Jurkat, Clone E6-1 (cell line): ENCODE measurements at places on chromosomes 6 and 20.

- DNase-seq = no peak
These were observed 57.0 kb downstream of the TSPYL4 start for GRCh38 chr6:116196841-116197240.

- DNase-seq = no peak
These were observed 28.7 kb upstream of the RPS6KA2 start for GRCh38 chr6:166655713-166656229.

DNA sequence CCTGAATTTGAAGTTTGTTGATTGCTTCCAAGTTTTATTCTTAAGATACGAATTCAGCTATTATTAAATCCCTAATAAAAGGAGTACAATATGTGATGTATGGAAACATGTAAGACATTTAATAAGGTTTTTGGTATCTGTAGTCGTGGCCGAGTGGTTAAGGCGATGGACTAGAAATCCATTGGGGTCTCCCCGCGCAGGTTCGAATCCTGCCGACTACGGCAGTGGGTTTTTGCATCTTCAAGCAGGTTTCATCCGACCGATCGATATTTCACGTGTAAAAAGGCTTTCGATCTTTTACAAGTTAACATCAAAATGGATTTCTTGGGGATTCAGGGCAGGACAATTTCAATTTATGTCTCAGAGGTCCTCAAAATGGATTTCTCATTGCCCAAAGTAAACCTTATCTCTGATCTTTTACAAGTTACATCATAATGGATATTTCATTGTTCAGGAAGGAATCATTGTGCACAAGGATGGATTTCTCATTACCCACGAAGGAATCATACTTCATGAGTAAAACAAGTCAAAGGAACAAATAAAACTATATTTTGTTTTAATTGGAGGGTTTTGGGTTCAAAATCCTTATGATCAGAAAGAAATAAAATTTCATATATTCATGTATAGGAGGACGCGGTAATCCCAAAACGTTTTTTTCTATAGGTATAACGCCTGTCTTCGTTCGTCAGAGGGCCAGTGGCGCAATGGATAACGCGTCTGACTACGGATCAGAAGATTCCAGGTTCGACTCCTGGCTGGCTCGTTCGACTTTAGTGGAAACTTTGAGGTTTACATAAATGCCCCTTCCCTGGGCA, 37.3 kb upstream of the BTN3A2 start:
- DNase-seq = no peak

DNA sequence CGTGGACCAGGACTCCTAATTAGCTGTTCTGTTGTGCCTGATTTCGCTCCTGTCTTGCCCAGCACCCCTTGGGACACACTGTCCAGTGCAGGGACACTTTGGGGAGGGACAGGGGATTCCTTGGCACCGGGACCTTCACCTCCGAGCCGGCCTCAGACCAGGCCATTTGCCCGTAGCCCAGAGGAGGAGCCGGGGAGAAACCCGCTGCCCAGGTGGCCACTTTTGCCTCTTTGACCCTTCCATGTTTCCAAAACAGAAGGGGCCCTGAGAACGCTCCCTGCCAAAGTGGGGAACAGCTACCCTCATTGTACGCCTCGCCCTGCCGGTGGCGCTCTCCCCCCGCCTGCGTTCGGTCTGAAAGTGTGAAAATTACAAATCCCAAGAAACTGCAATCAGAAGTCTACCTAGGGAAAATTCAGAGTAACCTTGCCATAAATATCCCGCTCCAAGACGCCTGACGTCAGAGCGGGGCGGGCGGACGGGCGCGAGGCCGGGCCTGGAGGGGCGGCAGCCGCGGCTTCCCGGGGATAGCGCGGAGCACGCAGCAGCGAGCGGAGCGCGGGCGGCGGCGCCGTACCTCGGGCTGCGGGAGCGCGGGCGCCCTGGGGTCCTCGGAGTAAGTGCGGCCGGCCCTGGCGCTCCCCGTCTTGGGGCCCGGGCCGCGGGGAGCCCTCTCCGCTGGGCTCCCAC, at the start of gene DAAM2:
TSS of gene DAAM2 (plus strand) at position 527 of the 690 bp plus-strand sequence. CDS start 63,927 bp downstream, outside the sequence.
- no peak for DNase-seq

- DNase-seq = no peak
These were observed 10.8 kb upstream of the RNF24 start for GRCh38 chr20:4026093-4026601.

DNA sequence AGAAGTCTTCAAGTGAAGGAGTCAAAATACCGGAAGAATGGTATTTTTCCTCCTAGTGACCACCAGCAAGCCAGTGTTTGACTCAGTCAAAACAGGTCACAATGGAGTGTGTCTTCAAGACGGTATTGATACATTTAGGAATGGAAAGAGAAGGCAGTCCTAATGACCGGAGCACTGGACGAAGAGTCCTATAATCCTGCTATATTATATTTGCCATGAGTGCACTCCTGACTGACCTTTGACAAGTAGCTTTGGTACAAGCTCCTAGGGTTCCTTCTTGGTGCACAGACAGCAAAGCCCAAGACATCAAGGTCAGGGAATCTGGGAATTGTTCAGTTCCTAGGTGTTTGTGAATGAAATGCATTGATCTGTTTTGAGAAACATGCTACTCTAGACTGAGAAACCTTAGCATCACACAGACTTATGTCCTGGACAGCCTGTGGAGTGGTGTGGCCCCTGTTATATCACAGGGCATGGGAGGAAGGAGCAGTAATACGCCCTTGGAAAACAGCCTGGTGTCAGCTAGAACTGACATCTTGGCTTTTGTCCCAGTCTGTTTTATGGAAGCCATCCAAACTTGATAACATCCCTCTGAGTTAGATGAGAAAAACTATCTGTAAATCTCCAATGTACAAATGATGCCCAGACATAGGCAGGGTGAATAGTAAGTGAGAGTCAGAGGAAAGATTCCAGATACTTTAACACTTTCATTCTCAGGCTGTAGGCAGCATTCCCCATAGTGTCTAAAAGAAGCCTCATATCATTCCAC, 18.5 kb downstream of the NOX3 start:
- DNase-seq = no peak

DNA sequence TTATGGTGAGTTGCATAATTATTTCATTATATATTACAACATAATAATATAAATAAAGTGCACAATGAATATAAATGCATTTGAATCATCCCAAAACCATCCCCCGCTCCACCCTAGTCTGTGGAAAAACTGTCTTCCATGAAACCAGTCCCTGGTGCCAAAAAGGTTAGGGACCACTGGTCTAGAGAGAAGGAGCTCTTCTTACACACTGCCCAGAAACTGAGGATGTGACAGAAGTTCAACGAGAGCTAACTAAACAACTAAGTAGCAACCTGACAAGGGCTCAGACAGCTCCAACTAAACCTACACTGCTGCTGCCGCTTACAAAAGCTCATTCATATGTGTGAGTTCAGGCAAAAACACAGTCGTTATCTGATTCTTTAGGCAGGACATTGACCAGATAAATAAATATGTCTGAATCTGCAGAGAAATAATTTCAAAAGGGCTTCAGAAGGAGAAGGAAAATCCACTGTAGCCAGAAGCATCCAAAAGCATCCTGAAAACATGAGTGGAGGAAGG, 125.9 kb downstream of the ATXN1 start:
- no peak for DNase-seq

GRCh38 chr6:44180886-44181285, 22.3 kb downstream of the CAPN11 start:
- DNase-seq = no peak

- DNase-seq = no peak
These were observed 32.8 kb upstream of the CEP162 start for GRCh38 chr6:84260196-84260595.

- DNase-seq = no peak
These were observed 161.6 kb upstream of the CDYL start for GRCh38 chr6:4614637-4615036.

- no peak for DNase-seq
These were observed 5.1 kb downstream of the CCR6 start for GRCh38 chr6:167127785-167128531.

- DNase-seq = no peak
These were observed 4.9 kb downstream of the PKIG start for GRCh38 chr20:44587035-44587980.

- DNase-seq = no peak
These were observed 40.3 kb upstream of the ZFAND3 start for GRCh38 chr6:37779111-37779800.

GRCh38 chr6:5205035-5205507, 55.7 kb downstream of the LYRM4 start:
- DNase-seq = no peak

DNA sequence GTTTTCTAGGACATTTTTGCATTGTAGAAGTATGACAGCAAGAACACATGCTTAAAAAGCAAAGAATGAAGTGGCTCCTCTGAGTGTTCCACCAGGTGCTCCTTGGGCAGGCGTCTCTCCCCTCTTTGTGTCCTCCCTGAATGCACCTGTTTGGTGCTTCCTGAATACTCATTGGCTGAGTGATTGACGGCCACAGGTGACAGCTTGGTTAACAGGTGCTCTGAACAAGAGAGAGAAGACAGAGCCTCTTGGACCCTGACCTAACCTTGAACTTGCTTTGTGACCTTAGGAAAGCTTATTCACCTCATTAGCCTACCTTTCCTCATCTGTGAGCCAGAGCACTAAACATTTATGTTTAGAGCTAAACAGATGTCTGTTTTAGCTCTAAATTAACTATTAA, 93.7 kb downstream of the TULP4 start:
- DNase-seq = no peak

DNA sequence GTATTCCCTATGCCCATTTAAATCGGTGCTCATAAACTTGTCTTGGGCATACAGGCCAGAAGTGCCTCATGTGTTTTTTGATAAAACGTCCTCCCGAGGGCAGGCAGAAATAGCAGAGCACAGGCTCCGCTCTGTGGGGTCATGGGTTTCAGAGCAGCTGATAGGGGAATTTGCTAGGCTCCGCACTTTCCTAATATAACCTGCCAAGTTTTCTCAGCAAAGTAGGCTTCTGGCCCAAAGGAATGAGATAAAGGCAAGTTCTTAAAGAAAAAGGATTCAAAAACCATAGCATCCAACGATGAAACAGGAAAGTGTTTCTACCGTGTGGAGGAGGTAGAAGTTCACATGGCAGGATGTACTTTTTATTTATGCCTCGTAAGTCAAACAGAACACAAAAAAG, 69.8 kb upstream of the RALGAPA2 start:
- no peak for DNase-seq

DNA sequence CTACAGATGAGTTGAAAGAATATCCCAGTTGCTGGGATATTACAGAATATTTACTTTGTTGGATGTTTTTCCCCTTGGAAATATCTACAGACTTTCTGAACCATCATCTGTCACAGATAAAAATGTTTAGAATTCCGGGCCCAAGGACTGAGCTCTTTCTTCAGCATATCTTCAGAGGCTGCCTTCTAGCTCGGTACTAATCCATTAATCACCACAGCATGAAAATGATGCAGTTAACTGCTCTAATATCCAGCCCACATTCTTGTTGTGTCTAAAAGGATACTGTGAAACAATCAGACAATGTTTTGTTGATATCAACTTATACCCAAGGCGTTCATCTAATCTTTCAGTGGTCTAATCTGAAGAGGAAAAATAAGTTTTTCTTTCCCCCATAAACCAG, 247.4 kb downstream of the TBC1D32 start:
- no peak for DNase-seq

DNA sequence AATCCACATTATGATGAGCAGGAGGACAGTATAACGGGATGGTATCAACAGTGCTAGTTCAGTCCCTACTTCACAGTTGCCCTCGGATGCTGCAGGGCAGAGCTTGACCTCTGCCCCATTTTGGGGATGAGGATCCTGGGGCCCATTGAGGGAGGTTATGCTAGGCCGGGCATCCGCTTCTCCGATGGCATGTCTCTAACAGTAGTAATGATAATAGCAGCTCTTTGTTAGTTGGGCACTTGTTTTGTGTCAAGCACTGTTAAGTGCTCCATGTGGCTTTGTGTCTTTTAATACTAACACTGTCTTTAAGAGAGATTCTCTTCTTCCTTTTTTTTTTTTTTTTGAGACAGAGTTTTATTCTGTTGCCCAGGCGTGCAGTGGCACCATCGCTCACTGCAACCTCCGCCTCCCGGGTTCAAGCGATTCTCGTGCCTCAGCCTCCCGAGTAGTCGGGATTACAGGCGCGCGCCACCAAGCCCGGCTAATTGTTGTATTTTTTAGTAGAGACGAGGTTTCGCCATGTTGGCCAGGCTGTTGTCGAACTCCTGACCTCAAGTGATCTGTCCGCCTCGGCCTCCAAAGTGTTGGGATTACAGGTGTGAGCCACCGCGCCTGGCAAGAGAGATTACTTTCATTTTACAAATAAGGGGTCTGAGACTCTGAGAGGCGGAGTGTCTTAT, 1.1 kb downstream of the MAPRE1 start:
- DNase-seq = no peak

DNA sequence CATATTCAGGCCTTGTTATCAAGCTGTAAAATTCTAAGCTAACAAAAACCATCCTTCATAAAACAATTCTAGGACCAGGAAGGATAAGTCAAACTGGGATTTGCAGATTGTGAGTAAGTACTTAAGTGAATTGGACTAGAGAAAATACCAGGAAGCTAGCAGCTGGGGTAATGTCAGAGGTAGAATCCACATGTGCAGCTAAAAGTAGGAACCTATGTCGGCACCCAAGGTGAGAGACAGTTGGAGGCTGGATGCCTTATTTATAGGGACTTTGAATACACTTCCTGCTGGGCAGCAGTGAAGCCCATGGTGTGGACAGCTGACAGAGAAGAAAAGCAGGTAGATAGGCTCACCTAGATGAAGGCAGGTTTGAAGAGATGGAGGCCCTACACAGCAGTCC, 127.3 kb downstream of the FLRT3 start:
- DNase-seq = no peak

- no peak for DNase-seq
These were observed 348 bp upstream of the PYGB start for GRCh38 chr20:25247518-25247955.

DNA sequence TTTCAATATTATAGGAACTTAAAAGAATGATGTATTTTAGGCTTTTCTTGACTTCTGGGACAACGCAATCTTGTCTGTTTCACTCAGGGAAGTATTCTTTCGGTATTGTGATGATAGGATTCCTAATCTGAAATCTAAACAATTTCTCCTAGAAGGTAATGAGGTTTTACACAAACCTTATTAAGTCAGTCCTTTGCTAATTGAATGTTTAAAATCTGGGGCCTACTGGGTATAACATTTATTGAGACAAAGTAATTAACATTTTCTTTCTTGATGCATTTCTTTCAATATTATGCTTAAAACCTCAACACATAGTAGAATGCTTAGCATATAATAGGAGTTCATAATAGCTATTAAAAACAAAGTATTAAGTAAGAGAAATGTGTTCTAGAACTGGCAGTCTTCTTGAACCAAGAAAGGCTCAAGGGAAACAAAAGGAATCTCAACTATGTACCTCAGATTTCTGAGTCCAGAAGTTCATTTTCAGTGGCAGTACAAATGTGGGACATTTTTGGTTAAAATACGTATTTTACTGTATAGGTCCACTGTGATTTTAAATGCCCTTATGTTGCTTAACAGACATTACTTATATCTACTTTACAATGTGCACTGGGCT, 121.4 kb upstream of the BMP2 start:
- no peak for DNase-seq

GRCh38 chr6:157172231-157172701, 151.1 kb downstream of the TMEM242 start:
- DNase-seq = no peak

GRCh38 chr20:5141615-5142014, 14.8 kb downstream of the CDS2 start:
- no peak for DNase-seq
